Nucleus accumbens (tissue), 56 donors: ENCODE measurements at places on chromosomes 5 and 9.
A peak's percentile ranks its signal among the peaks of the same experiment; 100 is the strongest.

DNA sequence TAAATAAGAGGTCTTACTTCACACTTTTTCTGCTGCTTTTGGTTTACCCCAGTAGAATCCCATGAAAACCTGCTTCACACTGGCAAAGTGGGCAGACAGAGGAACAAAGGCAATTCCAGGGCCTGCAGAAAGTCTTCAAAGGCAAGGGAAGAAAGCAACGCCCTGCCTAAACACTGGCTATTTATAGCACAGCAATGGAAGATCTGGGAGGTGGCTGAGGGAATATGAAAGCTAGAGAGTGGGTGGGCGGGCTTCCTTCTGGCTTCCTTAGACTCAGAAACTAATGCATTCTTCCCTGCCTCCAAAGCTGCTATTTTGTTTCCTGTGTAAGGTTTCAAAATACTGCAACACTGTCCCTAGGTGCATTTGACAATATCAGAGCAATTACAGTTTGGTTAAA, 46.8 kb downstream of the ELAVL2 start:
- DNase-seq, result no peak

DNA sequence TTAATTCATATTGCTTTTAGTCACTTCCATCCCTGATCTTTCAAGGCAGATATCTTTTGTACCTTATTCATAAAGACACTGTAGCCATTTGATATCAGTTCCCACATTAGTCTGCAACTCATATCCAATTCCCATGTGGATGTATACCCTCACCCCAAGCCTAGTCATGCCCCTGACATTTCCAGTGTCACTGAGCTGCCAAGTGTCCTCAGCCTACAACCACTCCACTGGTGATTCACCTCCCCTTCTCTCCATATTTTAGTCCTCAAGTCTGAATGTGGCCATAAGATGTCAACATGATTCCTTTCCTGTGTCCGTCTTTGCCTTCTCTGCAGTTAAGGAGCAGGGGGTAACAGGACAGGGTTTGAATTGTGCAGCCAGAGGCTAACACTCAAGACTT, 346.9 kb downstream of the RAB3C start:
- no peak for DNase-seq

DNA sequence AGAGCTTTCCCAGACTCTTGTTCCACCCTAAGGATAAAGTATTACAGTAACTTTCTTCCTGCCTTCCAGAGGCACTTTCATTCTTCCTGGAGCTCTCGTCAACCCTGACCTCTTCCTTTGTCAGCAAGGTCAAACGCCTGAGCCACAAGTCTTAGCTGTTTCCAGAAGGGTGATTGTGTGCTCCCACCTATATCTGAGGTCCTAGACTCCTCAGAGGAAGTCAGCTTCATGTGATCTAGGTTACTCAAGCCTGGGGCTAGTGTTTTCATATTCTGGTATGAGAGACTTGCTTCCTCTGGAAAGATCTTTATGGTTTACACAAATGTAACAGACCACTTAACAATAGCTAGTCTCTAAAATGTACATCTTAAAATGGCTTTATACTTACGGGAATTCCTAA, 5.4 kb upstream of the FAM120A start:
- DNase-seq, result no peak

DNA sequence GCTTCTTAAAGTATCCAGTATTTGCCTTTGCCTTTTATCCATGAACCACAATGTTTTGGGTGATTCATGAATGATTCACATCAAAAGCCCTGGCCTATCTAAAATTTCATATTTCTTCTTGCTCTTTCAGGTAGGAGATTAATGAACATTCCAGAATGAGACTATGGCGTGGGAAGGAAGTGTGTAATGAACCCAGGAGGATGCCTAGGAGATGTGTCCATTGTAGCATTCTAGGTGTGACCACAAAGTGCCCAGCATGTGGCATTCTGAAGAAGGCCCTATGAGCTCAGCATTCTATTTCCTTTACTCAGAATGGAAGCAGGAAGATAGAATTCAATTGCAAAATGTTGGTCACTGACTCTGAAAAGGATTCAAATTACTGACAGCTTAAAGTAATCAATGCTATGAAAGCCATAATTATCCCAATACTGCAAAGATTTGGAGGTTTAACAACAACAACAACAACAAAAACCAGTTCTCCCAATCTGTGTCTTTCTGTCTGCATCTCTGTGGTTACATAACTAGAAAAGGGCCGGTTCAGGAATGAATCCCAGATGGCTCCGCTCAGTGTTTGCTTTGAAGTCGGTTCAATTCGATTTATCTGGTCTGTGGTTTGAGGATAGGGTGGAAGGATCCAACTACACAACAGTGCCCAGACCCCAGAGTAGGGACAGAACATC, 126.7 kb downstream of the FOXD1 start:
- DNase-seq, result no peak

DNA sequence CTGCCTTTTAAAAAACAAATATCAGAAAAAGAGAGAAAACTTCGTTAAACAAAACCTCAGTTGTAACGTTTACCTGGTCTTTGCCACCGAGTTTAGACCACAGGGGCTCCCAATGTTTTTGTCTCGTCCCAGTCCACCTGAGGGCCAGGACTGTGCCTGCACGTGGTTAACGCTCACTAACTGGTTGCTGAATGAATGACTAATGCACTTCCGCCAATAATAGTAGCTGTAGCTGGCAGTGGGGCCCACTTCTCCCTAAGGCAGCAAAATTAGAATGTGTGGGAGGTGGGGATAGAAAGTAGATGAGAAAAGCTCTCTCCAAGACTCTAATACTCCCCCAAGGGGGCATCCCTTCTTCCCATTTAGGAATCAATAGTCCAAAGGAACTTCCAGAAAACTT, 29.1 kb upstream of the MED27 start:
- DNase-seq, result no peak

DNA sequence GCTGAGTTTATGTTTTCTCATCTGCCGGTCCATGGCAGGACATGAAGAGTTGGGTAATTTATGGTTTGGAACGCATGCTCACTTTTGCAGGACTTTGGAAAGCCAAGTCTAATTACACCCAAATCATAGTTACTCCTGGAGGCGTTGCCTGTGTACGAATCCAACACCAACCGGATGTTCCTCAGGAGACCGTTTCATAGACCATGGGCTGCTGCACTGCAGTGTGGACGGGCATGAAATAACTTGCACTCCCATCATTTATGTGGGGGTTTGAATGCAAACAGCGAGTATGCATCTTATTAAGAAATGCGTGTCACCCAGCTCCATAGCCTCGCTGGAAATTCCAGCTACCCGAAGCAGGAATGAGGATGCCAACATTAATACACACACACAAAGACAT, 96.1 kb upstream of the IRX2 start:
- DNase-seq, result no peak

- DNase-seq, result no peak
Measured at GRCh38 chr9:84305497-84306131, 34.9 kb downstream of the SLC28A3 start.

GRCh38 chr9:18438300-18438925, 35.5 kb upstream of the ADAMTSL1 start:
- DNase-seq, result peak; percentile 55

DNA sequence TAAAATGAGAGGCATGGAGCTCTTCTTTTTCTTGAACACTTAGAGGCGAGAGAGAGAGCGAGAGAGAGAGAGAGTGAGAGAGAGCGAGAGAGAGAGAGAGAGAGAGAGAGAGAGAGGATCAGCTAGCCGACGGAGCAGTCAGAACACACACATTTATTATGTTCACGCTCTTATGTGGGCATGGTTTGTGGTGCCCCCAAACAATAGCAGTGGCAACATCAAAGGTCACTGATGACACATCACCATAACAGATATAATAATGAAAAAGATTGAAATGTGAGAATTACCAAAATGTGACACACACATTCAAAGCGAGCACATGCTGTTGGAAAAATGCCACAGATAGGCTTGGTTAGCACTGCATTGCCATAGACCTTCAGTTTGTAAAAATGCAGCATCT, 116.1 kb downstream of the KDM4C start:
- no peak for DNase-seq

- peak; percentile 20 for DNase-seq
Measured at GRCh38 chr5:175657593-175658271, at the start of gene HRH2. Gene HRH2, plus strand, starts transcription at chr5:175658071. Its CDS starts 25,163 bp downstream, at chr5:175683234.

DNA sequence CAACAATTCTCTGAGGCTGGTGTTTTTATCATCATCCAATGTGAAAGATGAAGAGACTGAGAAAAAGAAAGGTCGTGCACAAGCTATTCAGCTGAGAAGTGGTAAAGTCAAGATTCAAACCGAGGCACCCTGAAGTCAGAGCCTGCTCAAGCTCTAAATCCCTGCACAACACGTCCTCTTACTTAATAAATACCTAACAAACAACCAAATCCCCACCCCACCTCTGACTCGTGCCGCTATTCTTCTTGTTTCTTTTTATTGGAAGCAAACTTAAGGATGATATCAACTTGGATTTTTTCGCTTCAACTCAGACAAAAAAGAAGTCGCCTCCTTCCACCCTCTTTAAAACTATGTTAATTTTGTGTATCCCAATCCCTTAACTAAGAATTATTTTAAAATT, 140.2 kb downstream of the CEP120 start:
- no peak for DNase-seq

DNA sequence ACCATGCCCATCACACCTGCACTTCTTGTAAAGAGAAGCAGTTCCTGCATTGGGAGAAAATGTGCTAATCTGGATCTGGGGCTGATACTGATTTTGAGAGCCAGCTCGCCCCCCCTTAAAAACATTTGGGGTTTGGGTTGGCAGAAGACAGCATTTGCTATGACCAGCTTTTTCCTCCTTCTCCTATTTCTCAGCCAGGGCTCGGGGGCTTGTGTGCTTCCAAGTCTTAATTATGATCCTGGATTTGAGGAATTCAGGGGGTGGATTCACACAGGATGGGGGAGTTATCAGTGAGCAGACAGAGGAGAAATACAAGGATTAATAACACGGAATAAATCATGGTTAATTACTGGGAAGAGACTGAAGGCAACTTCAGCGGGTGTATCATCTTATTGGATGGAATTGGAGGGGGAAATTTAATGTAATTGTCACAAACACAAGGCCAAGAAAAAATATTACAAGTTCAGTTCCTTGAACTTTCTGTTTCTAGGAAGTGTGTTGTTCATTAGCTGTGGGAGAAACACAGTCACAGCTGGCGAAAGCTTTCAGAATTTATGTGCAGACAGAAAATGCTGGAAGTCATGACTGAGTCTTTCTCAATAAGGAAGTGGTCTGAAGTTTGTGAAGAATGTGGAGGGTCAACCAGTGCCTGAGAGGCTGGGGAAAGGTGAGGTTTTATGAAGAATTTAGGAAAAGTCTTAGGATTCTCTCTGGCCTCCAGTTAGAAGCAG, 15.3 kb downstream of the C9orf152 start:
- DNase-seq, result no peak

- DNase-seq, result no peak
Measured at GRCh38 chr5:54799645-54800044, 185.7 kb downstream of the ESM1 start.

DNA sequence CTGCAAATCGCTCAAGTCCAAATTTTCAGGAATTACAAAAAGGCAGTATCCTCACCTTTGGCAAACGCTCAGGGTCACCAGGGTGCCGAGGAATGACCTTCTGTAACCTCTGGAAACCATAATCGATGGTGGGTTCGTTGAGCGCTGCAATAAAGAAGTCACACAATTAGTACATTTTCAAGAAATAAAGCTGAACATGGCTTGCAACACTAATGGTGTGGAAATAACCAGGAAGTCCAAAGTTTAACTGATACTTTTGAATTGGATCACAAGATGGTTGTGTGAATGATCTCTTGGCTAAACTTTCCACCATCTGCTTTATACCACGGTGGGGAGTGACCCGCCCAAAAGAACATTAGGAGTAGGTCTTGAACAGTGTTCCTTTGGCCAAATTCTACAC, 368.7 kb downstream of the EBF1 start:
- no peak for DNase-seq

DNA sequence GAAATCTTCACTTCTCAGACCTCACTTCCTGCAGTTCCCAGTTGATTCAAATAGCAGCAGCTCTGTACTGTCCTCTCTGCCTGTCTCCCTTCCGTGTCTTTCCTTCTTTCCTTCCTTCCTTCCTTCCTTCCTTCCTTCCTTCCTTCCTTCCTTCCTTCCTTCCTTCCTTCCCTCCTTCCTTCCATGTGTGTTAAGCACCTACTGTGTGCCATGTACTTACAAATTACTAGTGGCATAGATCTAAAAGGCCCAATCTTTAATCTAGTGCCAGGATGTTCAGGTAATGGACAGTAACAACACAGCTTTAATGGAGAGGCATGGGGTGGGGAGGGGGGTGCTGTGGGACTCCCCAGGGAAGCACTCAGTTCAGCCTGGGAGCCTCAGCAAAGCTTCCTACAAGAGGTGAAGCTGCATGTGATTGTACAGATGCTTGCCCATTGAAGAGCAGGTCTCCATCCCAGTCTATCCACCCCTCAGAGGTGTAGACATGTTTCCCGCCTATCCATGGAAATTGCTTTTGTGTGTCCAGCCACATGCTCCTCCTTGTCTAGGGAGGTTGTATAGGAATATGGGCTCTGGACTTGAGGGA, 106.0 kb downstream of the RGS3 start:
- no peak for DNase-seq

DNA sequence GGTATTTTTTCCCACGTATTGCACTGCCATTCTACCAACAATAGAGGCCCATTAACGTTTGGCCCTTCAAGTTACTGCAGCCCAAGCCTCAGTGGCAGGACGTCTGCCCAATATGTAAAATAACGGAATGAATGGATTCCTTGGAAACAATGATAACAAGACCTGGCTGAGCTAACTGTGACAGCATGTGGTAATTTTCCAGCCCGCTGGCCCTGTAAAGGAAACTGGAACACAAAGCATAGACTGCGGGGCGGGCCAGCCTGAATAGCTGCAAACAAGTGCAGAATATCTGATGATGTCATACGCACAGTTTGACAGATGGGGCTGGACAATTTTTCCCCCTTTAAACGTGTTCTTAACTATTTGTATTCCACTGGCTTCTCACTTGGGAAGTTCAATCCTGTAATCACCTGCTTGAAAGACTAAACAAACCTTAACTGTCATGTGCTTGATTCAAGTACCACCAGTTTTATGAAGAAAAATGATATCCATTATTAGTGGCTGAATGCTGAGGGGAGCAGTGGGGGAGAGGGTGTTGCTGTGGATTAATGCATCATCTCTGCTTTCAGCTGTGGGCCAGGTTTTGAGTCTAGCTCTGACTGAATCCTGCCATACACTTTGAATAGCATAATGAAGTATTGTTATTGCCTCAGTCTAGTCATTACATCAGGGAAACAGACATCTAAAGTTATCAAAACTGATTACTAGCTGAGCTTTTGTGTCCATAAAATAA, 323.9 kb downstream of the TMEM161B start:
- peak; percentile 92 for DNase-seq

GRCh38 chr5:58002323-58002722, 457.6 kb downstream of the PLK2 start:
- no peak for DNase-seq

DNA sequence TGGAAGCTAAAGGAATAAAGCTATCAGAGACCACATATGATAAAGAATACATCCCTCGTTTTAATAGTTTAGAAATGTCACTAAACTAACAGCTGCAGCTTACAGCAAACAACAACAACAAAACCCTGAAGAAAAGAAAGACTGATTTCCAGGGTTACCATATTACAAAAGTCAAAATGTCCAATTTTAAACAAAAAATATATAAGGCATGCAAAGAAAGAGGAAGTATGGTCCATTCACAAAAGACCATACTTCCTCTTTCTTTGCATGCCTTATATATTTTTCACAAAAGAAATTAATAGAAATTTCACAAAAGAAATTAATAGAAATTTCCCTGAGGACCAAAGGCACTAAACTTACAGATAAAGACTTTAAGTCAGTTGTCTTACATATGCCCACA, 354.2 kb downstream of the ARL15 start:
- DNase-seq, result no peak

- DNase-seq, result no peak
Measured at GRCh38 chr9:136713550-136713949, 1.2 kb downstream of the DIPK1B start.
